ENCODE measurements at places on chromosomes 2 and 18.

DNA sequence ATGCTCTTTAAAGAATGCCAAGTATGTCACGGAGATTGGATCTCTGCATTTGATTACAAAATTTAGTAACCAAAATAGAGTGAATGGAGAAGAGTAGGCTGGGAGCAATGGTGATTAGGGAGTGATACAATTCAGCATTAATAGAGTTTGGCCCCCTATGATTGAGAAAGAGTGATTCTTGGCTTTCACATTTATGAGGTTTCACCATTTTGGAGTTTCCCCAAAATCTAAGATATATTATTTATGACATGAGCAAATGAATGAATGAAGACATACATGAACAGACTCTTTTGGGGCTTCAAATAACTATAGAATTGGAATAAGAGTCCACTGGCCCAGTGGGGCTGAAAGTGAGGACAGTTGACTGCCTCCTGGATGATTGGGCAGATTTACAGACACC lies 255.2 kb downstream of the LPIN1 start:
- DNase-seq: no peak

GRCh38 chr2:236211296-236211695 lies 43.1 kb upstream of the GBX2 start:
- no peak for DNase-seq

DNA sequence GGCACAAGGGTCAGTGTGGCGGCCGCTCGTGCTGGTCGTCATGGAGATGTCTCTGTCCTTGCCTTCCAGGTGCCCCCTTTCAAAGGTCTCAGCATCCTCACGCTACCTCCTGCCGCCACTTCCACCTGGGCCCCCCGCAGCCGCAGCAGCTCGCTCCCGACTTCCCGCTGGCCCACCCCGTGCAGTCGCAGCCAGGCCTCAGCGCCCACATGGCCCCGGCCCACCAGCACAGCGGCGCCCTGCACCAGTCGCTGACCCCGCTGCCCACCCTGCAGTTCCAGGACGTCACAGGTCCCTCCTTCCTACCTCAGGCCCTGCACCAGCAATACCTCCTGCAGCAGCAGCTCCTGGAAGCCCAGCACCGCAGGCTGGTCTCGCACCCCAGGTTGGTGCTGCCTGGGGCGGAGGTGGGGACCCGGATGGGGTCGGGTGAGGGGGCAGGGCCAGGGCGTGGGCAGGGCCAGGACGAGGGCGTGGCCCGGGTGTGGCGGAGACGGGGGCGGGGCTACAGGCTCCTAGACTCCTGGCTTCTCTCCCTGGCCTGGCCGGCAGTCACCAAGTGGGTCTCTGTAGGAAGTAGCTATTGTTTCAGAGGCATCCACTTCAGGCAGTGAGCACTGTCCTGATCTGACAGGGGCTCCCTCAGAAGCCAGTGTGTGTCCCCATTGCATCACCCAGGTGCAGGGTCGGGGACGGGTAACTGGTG lies 223.7 kb downstream of the LOXHD1 start:
- no peak for DNase-seq

- DNase-seq: no peak
Measured at GRCh38 chr2:226526716-226527115, 272.9 kb downstream of the IRS1 start.

DNA sequence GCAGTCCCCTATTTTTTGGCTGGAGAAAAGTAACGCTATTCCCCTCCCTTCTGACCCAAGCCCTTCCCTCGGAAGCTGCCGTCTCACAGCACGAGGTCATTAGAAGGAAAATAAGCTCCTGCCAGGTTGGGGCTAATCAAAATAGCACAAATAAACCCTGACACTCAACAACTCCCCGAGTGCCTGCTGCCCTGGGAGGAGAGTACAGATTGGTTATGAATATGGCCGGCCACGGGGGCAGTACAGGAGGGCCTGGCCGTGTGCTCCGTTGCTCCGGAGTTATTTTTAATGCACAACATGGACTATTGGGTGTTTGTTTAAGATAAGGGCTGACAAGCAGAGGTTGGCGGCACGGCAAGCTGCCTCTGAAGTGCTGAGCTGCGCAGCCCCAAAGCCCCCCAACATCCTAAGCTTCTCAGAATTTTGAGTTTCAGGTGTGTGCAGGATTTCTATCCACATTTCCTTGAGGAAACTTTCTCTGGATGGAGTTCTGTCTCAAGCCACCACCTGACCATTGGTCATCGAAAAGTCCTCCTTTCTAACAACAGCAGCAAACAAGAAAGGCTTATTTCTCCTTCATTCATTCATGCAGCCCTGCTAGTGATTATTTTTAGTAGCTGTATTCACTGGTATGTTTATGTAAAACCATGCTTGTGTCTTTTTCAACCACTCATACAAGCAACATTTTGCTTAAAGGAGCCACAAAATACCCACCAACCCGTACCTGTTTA lies 58.7 kb downstream of the PAX3 start:
- DNase-seq: no peak

DNA sequence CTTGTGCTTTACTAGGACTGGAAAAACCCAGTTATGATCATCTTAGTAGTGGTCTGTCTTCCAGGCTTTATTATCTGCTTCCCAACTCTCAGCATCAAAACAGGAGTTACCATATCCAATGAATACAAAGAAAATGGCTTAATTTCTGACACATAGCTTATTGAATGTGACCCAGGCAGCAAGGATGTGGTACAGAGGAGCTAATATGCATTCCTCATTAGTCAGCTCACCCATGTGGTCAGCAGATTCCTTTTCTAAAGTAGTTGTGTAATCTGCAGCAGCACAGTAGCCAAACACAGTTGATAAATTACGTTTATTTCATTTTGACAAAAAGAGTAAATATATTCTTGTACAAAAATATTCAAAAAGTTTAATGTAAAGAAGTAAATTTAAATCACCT lies 43.6 kb downstream of the TSPYL6 start:
- DNase-seq: no peak

DNA sequence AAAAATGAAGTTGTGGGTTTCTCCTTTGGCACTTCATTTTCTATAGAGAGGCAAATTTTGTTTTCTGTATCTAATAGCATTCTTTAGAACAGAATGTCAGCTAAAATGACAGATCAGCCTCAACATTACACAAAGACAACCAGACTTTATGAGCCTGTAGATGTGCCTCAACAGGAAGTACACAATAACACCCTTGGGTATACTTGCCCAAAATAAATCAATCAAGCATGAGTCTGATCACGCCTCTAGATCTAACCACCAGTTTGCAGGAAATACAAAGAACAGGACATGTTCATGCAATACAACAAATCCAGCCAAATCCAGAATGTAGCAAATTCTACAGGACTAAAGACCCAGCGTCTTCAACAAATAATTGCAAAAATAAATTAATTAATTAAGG lies 11.2 kb upstream of the DAPL1 start:
- no peak for DNase-seq

DNA sequence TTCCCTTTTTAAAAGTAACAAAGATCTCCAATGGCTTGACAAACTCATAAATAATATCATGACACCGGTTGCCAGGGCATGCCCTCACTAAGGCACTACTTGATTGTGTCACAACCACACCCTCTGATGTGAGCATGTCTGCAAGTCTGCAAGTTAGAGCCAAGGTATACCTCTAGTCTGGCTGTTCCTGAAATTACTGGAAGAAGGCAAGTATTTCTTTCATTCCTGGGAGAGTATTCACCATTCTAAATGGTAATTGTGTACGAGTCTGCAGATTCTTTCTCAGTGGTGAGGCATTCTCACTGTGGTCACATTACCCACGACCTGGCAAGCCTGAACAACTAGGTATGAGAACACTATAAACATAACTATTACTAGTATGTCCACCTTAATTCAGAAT lies 25.7 kb upstream of the RNU4ATAC start:
- DNase-seq: no peak

DNA sequence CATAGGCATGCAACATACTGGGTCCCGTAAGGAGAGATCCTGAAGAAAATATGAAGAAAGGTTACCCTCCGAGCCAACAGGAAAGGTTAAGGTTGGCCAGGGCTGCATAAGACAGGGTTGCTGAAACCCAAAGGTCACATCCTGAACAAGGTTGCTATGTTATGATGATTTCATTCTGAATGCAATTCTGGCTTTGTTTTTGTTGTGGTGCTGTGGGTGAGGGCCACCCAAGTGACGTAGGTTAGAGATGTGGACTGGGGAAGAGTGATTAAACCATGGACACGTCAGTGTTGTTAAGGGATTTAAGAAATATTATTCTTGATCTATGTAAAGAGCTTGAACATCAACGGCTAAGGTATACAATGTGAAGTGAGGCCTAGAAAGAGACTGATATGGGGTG lies 60.0 kb downstream of the ZEB2 start:
- no peak for DNase-seq

GRCh38 chr2:202019689-202020450 lies 13.8 kb upstream of the FZD7 start:
- DNase-seq: no peak

GRCh38 chr2:240203788-240204270 lies 63.4 kb upstream of the OTOS start:
- no peak for DNase-seq

DNA sequence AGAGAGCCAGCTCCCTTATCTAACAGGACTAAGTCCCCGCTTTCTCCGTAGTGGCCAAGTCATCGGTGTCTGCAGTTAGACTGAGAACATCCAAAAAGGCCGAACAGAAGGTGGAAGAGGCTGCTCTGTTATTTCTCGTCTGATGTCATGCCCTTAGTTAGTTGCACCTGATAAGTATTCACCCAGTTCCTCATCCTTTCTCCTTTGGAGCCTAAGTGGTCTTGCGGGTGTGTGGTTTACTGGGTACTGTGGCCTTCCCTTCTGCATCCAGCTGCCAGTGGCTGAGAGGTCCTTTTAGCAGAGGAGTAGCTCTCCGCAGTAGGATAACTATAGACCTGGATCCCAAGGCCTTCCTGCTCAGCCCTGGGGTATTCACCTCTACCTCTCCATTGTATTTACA lies 211.6 kb downstream of the BCL2 start:
- DNase-seq: no peak

- no peak for DNase-seq
Measured at GRCh38 chr2:157172239-157172638, 85.3 kb upstream of the GALNT5 start.

- no peak for DNase-seq
Measured at GRCh38 chr18:21513741-21514140, 86.8 kb downstream of the ESCO1 start.

GRCh38 chr18:71025505-71026225 lies 736.8 kb downstream of the SOCS6 start:
- no peak for DNase-seq

DNA sequence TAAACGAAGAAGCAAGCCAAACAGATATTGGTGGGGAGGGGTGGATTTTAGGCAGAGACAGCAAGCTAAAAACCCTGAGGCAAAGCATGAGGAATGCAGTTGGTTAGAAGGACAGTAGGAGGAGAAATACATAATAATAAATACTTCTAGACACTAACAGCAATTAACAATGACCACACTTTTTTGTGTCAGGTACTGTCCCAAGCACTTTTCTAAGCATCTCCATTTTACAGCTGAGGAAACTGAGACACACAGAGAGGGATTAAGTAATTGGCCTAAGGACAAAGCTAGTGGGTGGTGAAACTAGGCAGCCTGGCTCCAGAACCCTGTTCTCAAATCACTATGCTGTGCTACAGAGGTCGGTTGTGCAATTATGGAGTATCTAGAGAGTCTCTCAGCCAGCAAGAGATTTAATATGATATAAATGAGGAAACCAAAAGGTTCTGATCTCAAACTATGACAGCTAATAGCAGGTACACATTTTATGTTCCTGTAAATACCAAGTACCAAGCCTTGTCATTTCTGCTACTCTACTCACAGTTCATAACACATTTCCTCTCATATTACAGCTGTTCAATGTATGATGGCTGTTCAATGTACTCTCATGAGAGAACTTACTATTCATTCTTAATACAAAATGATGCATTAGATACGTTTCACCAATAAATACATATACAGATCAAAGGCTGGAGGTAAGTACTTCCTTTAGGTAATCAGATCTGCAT lies 5.3 kb downstream of the MAP4K3 start:
- no peak for DNase-seq

GRCh38 chr2:144430722-144431391 lies 89.1 kb downstream of the ZEB2 start:
- no peak for DNase-seq

DNA sequence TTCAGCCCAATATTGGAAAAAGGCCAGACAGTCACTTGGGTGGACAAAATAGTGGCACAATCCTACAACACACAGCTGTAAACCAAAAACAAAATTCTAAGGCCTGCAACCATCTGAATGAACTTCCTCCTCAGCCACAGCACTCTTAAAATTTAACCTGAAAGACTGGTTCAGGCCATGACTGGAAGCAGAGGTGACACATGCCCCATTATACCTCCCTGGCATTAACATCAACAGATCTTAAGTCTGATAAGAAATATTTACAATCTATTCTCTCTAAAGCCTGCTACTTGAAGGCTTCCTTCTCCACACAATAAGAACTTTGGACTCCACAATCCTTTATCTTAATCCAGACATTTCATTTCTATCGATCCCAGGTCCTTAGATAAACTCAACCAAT lies 192.4 kb upstream of the LRP1B start:
- DNase-seq: no peak

- DNase-seq: no peak
Measured at GRCh38 chr2:98664323-98664722, 55.9 kb downstream of the UNC50 start.

GRCh38 chr2:119857742-119858141 lies 98.0 kb downstream of the PTPN4 start:
- DNase-seq: no peak
